ENCODE measurements at places on chromosomes 5 and 9.

- ATAC-seq, result peak; percentile 6
Measured at GRCh38 chr5:177430140-177430951, 3.9 kb downstream of the GRK6 start.

DNA sequence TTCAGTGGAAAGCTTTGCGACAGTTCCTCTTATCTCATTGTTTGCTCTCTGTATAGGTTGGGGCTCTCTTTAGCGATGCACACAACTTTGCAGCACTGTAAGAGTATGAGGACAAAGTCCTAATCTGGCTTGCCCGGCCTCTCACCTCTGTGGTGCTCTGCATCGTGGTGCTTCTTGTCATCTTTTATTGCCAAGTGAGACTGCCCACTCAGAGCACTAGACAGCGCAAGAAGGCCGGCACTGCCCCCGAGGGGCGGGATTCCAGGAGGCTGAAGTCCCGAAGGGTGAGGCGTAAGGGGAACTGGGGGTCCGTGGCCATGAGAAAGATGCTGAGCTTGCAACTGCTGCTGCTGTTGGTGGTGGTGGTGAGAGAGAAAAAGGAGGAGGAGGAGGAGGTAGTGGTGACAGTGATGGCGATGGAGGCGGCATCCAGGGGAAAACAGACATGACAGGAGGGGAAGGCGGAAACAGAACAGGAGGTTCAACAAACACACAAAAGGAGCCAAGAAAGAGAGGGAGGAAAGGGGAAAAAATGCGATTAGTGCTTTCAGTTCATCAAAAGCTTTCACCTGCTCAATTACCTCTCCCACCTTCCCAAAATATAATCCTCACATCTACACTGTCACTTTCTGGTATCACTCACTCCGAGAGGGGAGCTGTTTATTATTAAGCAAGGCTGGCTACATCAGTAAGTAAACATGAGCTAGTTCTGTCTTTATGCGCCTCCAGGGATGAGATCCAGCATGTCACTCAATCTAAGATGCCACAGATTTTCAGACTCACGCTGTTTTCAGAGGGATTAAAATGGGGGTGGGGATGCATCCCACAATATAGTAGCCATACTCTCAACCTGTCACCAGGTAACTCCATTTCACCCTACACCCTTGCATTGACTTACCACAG is 55.1 kb downstream of the TLE1 start:
- ATAC-seq, result no peak

GRCh38 chr5:136811551-136811950 is 446.2 kb upstream of the TRPC7 start:
- ATAC-seq, result peak; percentile 57

GRCh38 chr9:4833781-4834560 is 41.2 kb downstream of the RCL1 start:
- no peak for ATAC-seq

GRCh38 chr9:36341936-36342577 is 58.0 kb downstream of the RNF38 start:
- peak; percentile 56 for ATAC-seq

GRCh38 chr9:37148181-37148580 is 27.8 kb downstream of the ZCCHC7 start:
- ATAC-seq, result no peak

GRCh38 chr9:121815084-121815483 is 163.7 kb downstream of the DAB2IP start:
- no peak for ATAC-seq

DNA sequence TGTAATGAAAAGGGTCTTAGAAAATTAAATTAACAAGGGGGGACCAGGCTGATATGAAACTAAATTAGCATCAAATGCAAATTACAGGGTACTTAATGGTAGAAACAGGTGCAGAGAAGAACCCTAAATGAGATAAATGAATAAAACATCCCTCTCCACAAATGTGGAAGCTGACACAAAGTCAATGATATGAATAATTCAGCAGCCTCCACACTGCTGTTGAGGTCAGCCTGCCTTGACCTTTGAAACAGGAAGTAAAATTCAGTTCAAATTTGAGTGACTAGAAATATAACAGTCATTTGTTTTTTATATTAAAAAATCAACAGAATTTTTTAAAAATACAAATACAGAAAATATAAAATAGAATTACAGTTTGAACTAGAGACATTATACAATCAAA is 40.0 kb downstream of the EBF1 start:
- ATAC-seq, result no peak

Data from esophagus mucosa (tissue), 1 donor.